Smooth muscle cell of the coronary artery (primary cell): ENCODE measurements at places on chromosomes 5 and 9. TPM values are rescaled to one million over a fixed set of nuclear protein-coding genes. Genes with fewer than 3 reads are reported as not detected.

The TMEM232 gene
- total RNA-seq, result 1.4 and 4.6 TPM in 2 replicates

The OXCT1 gene
- total RNA-seq, result 44.1 and 48.9 TPM in 2 replicates

The HRH2 gene
- 0.23 and 0.53 TPM in 2 replicates for total RNA-seq

The SHOC1 gene
- not detected in 2 replicates for total RNA-seq

The PLGRKT gene
- 4.4 and 15.5 TPM in 2 replicates for total RNA-seq

The CRHBP gene
- 0.38 and 0.82 TPM in 2 replicates for total RNA-seq

The TEK gene
- total RNA-seq, result 0.23 and 29.1 TPM in 2 replicates

The ADAMTSL2 gene
- total RNA-seq, result under 0.01 and 0.12 TPM in 2 replicates

The LHX3 gene
- not detected in 2 replicates for total RNA-seq

The CDC23 gene
- 13.0 and 19.2 TPM in 2 replicates for total RNA-seq

The LPCAT1 gene
- 42.9 and 68.6 TPM in 2 replicates for total RNA-seq

The RMI1 gene
- 3.0 and 3.9 TPM in 2 replicates for total RNA-seq

The ESM1 gene
- 3.0 and 46.2 TPM in 2 replicates for total RNA-seq

The CAVIN4 gene
- 1.1 and 1.4 TPM in 2 replicates for total RNA-seq

The F2R gene
- 47.6 and 92.9 TPM in 2 replicates for total RNA-seq
